ENCODE measurements at places on chromosomes 13 and 19. TPM values are rescaled to one million over a fixed set of nuclear protein-coding genes. Genes with fewer than 3 reads are reported as not detected.

GRCh38 chr13:78012046-78012445 is 93.4 kb upstream of the EDNRB start:
- no peak for DNase-seq
- H3K4me3 ChIP-seq = no peak overlapping the region
- no peaks in the 10 kb centered on the region for H3K36me3 ChIP-seq

GRCh38 chr13:44407379-44407778 is 33.8 kb downstream of the SERP2 start:
- H3K27ac ChIP-seq = no peak overlapping the region
- peaks cover 2% of the 10 kb centered on the region for H3K27me3 ChIP-seq

DNA sequence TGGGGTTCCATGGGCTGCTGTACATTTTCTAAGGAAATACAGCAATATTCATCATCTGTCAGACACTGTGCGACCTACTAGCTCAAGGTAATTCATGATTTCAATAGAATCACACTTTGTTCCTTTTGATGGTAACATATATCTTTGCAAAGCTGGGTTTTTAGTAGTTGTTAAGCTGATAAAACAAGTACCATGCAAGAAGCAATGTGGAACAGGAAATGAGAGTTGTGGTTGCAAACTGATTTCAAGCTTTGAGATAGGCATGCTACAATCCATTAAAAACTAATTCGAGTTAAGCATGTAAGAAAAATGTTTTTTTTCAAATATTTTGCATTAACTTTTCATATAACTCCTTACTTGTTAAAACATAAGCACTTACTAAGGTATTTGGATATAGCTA is 6.8 kb upstream of the MBNL2 start:
- H3K27ac ChIP-seq = no peak overlapping the region
- H3K4me1 ChIP-seq = peaks cover 51% of the 10 kb centered on the region
- H3K27me3 ChIP-seq = peaks cover 2% of the 10 kb centered on the region
- no peak overlapping the region for H3K4me3 ChIP-seq
- no peak for DNase-seq
- no peaks in the 10 kb centered on the region for H3K36me3 ChIP-seq

DNA sequence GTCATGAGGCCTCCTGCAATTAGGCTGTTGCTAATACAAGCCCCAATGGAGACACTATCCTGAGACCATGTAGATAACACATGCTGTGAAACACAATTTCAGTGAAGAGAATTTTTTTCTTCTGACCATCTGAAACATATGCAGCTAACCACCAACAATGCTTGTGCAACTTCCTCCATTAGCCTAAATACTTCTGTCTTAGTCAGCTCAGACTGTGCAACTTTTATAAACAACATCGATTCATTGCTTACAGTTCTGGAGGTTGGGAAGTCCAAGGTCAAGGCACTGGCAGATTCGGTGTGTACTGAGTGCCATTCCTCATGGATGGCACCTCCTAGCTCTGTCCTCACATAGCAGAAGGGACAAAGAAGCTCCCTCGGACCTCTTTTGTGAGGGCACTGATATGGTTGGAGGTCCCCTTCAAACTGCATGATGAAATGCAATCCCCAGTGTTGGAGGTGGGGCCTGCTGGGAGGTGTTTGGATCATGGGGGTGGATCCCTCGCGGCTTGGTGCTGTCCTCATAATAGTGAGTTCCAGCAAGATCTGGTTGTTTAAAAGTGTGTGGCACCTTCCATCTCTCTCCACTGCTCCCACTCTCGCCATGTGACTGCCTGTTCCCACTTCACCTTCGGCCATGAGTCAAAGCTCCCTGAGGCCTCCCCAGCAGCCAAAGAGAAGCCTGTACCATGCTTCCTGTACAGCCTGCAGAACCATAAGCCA is 27.7 kb downstream of the STK24 start:
- H3K4me3 ChIP-seq = no peak overlapping the region
- peaks cover 54% of the 10 kb centered on the region for H3K4me1 ChIP-seq
- H3K27ac ChIP-seq = peak overlapping the region; percentile 66
- no peak for DNase-seq
- H3K36me3 ChIP-seq = peaks cover 50% of the 10 kb centered on the region

GRCh38 chr19:18440415-18440877 is 2.5 kb upstream of the ISYNA1 start:
- H3K36me3 ChIP-seq = peaks cover 27% of the 10 kb centered on the region
- H3K4me1 ChIP-seq = peaks cover 14% of the 10 kb centered on the region
- no peak overlapping the region for H3K4me3 ChIP-seq
- H3K27me3 ChIP-seq = no peaks in the 10 kb centered on the region

GRCh38 chr13:113186061-113186900 is 22.2 kb downstream of the PCID2 start:
- H3K4me1 ChIP-seq = peaks cover 20% of the 10 kb centered on the region
- no peak overlapping the region for H3K4me3 ChIP-seq
- H3K27me3 ChIP-seq = no peaks in the 10 kb centered on the region
- no peak for DNase-seq

GRCh38 chr19:31408460-31409124 is 59.4 kb upstream of the TSHZ3 start:
- H3K4me3 ChIP-seq = no peak overlapping the region
- H3K27me3 ChIP-seq = no peaks in the 10 kb centered on the region
- H3K27ac ChIP-seq = no peak overlapping the region

- no peak for DNase-seq
- no peaks in the 10 kb centered on the region for H3K4me1 ChIP-seq
- no peaks in the 10 kb centered on the region for H3K36me3 ChIP-seq
- H3K27me3 ChIP-seq = peaks cover 11% of the 10 kb centered on the region
- no peak overlapping the region for H3K27ac ChIP-seq
Observed at GRCh38 chr19:43420954-43421353, 6.3 kb downstream of the TEX101 start.

- H3K4me1 ChIP-seq = no peaks in the 10 kb centered on the region
- H3K27me3 ChIP-seq = no peaks in the 10 kb centered on the region
- no peak for DNase-seq
Observed at GRCh38 chr13:44519642-44520041, 56.5 kb downstream of the TSC22D1 start.

RFPL4AL1 gene
- total RNA-seq = not detected

DNA sequence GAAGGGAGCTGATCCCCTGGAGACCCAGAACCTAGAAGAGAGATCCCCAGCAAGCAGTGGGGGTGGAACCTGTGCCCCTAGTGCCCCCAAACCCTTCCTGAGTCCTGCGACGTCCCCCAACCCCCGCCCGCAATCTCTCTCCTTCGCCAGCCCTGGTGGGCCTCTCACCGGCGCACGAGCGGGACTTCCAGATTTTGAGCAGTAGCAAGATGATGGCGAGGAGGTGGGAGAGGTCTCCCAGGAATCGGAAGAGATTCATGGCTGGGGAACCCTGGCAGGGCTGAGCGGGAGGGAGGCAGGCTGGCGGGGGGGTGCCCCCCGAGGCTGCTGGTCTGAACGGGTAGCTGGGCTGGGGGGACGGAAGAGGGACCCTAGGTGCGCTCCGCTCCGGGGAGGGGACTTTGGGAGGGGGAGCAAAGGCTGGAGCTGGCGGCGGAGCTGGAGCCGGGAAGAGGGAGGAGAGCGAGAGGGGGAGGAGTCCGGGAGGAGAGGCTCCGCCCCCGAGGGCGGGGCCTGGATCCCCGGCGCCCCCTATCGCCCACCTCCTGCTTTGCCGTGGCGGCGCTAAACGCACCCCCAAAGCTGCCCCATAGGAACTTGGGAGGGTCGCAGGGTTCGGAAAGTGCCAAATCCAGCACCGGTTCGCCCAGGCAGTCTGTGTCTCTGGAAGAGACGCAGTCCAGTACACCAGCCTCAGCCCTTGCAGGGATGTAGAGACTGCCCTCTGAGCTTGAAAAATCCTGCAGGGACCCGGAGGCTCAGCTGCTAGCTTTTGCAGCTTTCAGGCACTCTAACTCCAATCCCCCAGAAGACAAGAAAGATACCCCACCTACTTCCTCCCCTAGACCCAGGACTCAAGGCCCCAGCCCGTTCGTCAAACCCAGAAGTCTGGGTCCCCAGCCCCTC is at the start of gene KDELR1:
TSS of gene KDELR1 (minus strand) at position 452 of the 906 bp plus-strand sequence. CDS start at position 259, 193 bp downstream.
- DNase-seq = peak; percentile 69
- peak within 1 kb of the TSS; percentile 99 for H3K4me3 ChIP-seq
- peaks cover 35% of the 10 kb centered on the region for H3K27me3 ChIP-seq
- peaks cover 19% of the 10 kb centered on the region for H3K36me3 ChIP-seq
- H3K27ac ChIP-seq = peak within 1 kb of the TSS; percentile 97

SOX21 gene
- total RNA-seq = 0.16 TPM

- no peak for DNase-seq
- no peak overlapping the region for H3K27ac ChIP-seq
- H3K27me3 ChIP-seq = no peaks in the 10 kb centered on the region
- no peaks in the 10 kb centered on the region for H3K36me3 ChIP-seq
- no peaks in the 10 kb centered on the region for H3K4me1 ChIP-seq
Observed at GRCh38 chr13:81986308-81986707, 1645.4 kb upstream of the SPRY2 start.

PLK5 gene
- total RNA-seq = not detected

- no peak overlapping the region for H3K4me3 ChIP-seq
- no peaks in the 10 kb centered on the region for H3K4me1 ChIP-seq
- H3K27me3 ChIP-seq = no peaks in the 10 kb centered on the region
- H3K27ac ChIP-seq = no peak overlapping the region
Observed at GRCh38 chr13:113827021-113827420, 36.9 kb downstream of the GAS6 start.

GRCh38 chr13:32390048-32390447 is 37.9 kb downstream of the N4BP2L1 start:
- H3K4me3 ChIP-seq = no peak overlapping the region
- no peak for DNase-seq
- peaks cover 23% of the 10 kb centered on the region for H3K4me1 ChIP-seq
- H3K36me3 ChIP-seq = peaks cover 37% of the 10 kb centered on the region
- H3K27me3 ChIP-seq = no peaks in the 10 kb centered on the region
